ENCODE measurements at places on chromosomes 3 and 15.

GRCh38 chr3:170741756-170742529 lies 128.1 kb downstream of the RPL22L1 start:
- DNase-seq, result no peak

- no peak for DNase-seq
Observed at GRCh38 chr15:97876281-97876675, 84.2 kb upstream of the ARRDC4 start.

DNA sequence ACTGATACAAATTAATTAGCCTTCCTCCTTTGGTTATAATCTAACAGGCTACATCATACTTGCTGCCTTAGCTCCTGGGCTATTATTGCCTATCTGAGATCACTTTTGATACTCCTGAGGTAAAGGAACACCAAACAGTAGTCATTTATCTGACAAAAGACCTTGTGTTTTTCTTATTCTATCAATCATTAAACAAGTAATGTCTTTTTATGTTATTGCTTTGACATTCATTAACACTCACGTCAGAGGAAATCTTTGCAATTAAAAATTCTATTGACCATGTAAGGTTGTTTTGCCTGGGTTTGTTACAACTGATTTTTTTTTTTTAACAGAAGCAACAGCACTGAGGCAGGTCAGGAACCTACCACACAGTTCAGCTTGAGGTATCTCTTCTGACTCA lies 366.3 kb downstream of the MECOM start:
- DNase-seq, result no peak

DNA sequence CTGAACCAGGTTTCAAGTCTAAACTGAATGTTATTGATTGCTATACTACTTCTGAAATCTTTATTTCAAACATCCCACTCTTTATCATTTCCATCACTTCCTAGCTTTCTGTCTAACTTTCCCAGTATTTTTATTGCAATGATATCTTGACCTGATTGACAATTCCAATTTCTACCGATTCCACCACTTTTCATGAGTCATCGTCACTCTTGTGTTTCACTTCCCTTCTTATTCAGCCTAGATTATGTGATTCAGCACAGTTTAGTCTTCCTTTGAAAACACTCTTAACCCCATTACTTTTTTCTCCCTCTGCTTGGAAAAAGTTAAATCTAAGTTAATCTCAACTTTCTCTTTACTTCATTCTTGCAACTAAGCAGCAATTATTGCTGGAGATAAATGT lies 62.6 kb downstream of the SLC7A14 start:
- no peak for DNase-seq

DNA sequence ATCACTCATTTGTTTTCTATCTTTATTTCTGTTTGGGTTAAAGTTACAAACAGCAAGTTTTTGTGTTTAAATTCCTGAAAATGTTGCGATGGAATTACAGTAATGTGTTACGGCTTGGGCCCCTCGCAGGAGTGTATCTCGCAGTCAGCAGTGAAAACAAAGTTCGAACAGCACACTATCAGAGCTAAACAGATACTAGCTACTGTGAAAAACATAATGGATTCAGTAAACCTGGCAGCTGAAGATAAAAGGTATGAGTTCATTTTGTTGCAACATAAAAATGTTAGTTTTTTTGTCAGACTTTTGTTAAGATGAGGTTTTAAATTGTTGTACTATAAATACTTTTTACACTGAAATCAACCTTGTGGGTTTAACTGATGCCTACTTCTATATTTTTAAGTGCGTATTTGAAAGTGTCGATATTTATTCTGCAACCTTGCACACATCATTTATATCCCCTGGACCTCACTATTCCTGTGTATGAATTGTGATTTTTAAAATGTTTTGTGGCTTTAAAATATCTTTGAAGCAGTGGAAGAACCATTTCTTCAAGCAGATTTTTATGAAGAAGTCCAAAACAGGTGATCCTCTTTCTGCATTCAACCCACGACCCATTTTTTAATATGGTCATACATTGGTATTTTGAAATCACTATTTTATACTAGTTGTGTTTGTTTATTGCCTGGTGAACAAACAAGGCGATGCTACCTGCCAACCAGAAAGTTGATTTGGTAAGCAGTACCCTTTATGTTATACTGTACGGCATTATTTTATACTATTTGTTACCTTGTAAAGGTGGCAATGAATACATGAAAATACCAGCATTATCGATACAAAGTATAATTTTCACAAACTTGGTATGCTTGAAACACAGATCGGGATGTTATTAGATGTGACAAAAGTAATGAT lies 27.8 kb downstream of the MFN1 start:
- DNase-seq, result no peak

DNA sequence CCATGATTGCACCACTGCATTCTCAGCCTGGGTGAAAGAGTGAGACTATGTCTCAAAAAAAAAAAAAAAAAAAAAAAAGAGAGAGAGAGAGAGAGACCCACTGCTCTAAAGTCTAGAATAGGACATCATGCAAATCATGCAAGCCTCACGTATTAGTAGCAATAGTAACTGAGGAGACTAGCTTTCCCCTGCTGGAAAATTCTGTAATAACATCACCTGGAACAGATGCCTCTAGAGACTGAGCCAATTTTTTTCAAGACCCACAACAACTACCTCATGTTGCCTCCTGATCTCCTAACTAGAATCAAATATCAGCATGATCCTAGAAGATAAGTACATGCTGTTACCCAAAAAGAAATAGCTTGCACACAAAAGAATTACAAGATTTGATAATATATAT lies 461.9 kb downstream of the AGBL1 start:
- no peak for DNase-seq

DNA sequence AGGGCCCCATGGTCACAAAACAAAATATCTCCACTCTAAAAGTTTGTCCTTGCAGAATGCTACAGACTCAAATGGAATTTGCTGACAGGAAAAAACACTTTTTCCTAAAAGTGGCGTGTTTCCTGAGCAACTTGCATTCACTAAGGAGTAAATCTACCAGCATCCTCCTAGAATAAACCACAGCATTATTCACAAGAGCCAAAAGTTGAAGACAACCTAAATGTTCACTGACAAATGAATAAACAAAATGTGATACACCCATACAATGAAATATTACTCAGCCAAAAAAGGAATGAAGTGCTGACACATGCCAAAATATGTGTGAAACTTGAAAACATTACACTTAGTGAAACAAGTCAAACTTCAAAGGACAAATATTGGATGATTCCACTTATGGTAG lies 28.9 kb downstream of the ITGB5 start:
- DNase-seq, result no peak

GRCh38 chr3:5343459-5343858 lies 156.0 kb downstream of the EDEM1 start:
- DNase-seq, result no peak

GRCh38 chr3:99927671-99928457 lies 110.2 kb downstream of the CMSS1 start:
- no peak for DNase-seq

- DNase-seq, result no peak
Observed at GRCh38 chr3:106640353-106640752, 736.9 kb upstream of the CCDC54 start.

DNA sequence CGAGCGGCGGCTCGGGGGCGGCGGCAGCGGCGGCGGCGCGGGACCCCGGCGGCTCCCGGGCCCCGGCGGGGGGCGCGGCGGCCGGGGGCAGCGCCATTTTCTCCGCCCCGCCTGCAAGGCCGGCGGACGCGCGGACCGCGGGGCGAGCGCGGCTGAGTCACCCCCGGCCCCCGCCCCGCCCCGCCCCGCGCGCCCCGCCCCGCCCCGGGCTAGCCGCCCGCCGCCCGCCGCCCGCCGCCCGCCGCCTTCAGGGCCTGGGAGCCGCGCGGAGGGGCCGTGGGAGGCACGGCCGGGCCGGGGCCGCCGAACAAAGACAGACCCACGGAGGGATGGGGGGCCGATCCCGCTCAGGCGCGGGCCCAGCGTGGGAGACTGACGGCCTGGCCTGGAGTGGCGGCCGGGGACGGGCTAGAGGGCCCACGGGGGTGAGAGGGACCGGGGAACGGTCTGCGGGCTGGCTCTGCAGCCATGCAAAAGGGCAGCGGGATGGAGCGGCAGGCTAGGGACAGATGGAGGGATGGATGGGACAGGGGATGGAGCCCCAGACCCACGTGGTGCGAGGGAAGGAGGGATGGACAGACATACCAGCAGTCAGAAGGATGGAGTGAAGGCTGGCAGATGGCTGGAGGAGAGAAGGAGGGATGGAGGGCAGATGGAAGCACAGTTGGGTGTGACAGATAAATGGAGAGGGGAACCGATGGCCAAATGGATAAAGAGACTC lies at the start of gene EIF4E3:
Gene EIF4E3 (minus strand): TSS at position 132 of the 721 bp plus-strand sequence. CDS start 35 bp downstream, at position 97.
- DNase-seq, result peak; percentile 27

DNA sequence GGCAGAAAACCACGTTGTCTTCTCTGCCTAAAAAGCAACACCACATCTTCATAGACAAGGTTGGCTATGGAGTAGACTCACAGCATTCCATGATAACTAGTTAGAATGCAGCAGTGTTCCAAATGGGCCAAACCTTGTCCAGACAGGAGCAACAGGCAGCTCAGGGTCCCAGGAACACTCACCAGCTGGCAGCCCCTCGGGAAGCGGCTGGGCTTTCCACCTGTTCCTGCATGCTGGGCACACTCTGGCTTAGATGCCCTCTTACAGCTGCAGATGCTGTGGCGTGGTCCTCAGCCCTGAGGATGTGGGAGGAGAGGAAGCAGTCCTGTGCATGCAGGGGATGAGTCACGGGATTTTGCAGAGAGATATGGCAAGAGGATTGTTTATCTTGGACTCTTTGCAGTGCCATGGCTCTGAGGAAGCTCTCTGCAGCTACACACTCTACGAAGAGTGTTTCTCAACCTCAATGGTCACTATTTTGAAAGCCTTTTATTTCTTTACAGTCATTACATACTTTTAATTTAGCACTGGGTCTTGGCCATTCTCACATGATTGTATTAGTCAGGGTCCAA lies 11.3 kb downstream of the NRROS start:
- no peak for DNase-seq

GRCh38 chr3:40096661-40097111 lies 212.8 kb upstream of the EIF1B start:
- no peak for DNase-seq

GRCh38 chr3:129417326-129417725 lies 11.1 kb downstream of the EFCAB12 start:
- DNase-seq, result no peak

GRCh38 chr3:192313605-192314004 lies 413.7 kb downstream of the FGF12 start:
- DNase-seq, result no peak

GRCh38 chr3:1439395-1439794 lies 346.6 kb downstream of the CNTN6 start:
- DNase-seq, result no peak

GRCh38 chr3:100871306-100871705 lies 121.9 kb downstream of the ABI3BP start:
- DNase-seq, result no peak

- no peak for DNase-seq
Observed at GRCh38 chr15:99095626-99096025, 9.3 kb upstream of the SYNM start.

- no peak for DNase-seq
Observed at GRCh38 chr15:63554337-63554927, 42.8 kb upstream of the FBXL22 start.

- no peak for DNase-seq
Observed at GRCh38 chr15:79535536-79535935, 103.4 kb downstream of the MINAR1 start.

GRCh38 chr3:113079218-113079961 lies 88.6 kb downstream of the GTPBP8 start:
- no peak for DNase-seq

DNA sequence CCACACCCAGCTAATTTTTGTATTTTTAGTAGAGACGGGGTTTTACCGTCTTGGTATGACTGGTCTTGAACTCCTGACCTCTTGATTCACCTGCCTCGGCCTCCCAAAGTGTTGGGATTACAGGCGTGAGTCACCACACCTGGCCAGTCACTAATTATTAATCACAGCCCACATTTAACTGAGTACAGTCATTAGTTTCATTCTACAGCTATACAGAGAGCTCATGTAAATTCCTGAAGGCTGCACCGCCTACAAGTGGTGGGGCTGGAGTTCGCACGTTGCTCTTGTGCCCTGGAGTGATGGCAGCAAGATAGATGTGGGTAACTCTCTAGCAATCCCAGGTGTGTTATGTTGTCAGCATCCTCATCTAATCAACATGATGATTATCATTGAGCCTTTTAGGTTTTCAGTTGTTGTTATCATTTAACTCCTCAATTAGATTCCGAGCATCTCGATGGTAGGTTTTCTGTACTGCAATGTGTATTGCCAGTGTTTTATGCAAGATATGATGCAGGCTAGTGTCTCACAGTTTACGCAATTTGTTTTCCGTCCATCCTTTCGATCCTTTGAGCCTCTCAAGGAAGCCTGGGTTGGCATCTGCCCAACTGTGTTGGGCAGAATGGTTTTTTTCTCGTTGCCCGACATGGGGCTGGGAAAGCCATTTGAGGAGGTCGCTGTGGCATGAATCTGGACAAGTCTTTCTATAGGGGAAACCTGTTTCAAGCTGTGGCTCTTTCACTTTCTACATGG lies 216.3 kb downstream of the LPP start:
- DNase-seq, result no peak

DNA sequence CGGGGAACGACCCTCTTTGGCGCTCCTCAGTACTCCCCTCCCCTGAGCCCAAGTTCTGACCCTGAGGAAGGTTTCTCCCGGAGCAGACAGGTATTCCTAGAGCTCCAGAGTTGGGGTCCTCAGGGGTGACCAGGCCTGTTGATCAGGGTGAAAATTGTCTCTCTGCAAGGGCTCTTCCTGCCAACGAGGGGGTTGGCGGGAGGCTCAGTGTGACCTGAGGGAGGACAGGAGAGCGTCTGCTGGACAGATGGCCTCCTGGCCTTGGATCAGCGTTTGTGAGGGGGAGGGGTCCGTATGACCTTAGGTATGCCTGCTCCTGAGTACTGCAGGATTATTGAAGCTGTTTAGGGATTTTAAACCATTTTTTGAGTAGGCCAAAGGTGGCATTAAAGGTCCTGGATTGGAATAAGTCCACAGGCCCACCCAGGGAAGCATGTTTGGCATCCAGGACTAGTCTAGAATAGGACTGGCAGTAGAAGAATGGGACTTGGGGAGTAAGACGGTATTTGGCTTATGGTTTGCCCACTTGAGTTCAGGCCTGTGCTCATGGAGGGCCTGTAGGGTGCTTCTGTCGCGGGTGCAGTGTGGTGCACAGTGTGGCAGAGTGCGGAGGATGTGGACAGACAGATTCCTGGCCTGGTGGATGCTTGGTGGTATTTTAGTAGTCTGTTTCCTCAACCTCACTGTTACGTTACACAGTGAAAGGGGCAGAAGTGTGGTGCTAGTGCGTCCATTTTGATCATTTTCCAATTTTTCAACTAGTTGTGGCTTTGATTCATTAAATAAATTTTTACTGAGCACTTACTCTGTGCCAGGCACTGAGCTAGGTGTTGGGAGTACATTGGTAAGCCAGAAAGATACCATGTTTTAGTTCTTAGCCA lies 959 bp downstream of the ZNF592 start:
- peak; percentile 27 for DNase-seq

DNA sequence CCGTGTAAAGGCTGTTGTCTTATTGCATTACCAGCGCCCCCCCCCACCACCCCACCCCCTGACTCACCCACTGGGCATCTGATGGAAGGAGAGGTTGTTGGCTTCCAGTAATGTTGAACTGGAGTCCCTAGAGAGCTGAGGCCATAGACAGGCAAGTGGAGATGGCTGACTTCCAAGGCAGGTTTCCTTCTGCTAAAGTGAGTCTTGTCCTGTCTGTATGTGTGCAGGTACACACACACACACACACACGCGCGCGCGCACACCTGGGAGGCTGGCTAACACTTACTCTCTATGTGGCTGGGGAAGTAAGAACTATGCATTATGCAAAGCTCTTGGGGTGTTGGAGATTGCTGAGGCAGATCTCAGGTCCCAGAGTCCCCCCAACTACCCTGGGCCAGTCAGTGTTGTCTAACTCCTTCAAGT lies 1.6 kb upstream of the KY start:
- no peak for DNase-seq

GRCh38 chr3:87203809-87204208 lies 23.3 kb upstream of the CHMP2B start:
- no peak for DNase-seq

Measured in activated T-helper 1 cell treated with Interleukin-2 at 50 U/mL for 16 hours (primary cell).